Metanephros (tissue), 2 donors: ENCODE measurements at places on chromosomes 16 and 17. TPM values are rescaled to one million over a fixed set of nuclear protein-coding genes. Genes with fewer than 3 reads are reported as not detected.

The ABCA9 gene
- 12.1 TPM for total RNA-seq

The CACNG5 gene
- 2.5 TPM for total RNA-seq

The CTF1 gene
- total RNA-seq, result 4.8 TPM

The IL4R gene
- 31.9 TPM for total RNA-seq

The SHCBP1 gene
- 6.0 TPM for total RNA-seq

The GH2 gene
- total RNA-seq, result not detected

The DNASE1L2 gene
- total RNA-seq, result 1.3 TPM

The NPIPA3 gene
- 1.1 TPM for total RNA-seq

The TPSD1 gene
- not detected for total RNA-seq

The BHLHA9 gene
- not detected for total RNA-seq

The SLC7A5 gene
- 7.9 TPM for total RNA-seq

The EZH1 gene
- total RNA-seq, result 32.3 TPM

The HBQ1 gene
- 6.5 TPM for total RNA-seq
